Stimulated activated CD8-positive, alpha-beta memory T cell treated with anti-CD3 and anti-CD28 coated beads, Interleukin-4, amount 100 ng/mL, for 48 hours (primary cell): ENCODE measurements at places on chromosomes 6 and 20.

GRCh38 chr20:24991897-24992486 lies 559 bp downstream of the APMAP start:
- DNase-seq = no peak

GRCh38 chr6:118216751-118217150 lies 309.7 kb downstream of the SLC35F1 start:
- DNase-seq = no peak

GRCh38 chr6:21022343-21023107 lies 488.3 kb downstream of the CDKAL1 start:
- DNase-seq = no peak

GRCh38 chr6:43570876-43571441 lies 4.9 kb downstream of the XPO5 start:
- DNase-seq = no peak

- DNase-seq = no peak
These were observed 70.4 kb downstream of the SOX4 start for GRCh38 chr6:21663966-21664313.

GRCh38 chr20:396619-397431 lies 11.3 kb upstream of the RBCK1 start:
- DNase-seq = no peak

- no peak for DNase-seq
These were observed 8.5 kb upstream of the BEND6 start for GRCh38 chr6:56946368-56946767.

GRCh38 chr6:47490676-47491075 lies 13.1 kb downstream of the CD2AP start:
- no peak for DNase-seq

DNA sequence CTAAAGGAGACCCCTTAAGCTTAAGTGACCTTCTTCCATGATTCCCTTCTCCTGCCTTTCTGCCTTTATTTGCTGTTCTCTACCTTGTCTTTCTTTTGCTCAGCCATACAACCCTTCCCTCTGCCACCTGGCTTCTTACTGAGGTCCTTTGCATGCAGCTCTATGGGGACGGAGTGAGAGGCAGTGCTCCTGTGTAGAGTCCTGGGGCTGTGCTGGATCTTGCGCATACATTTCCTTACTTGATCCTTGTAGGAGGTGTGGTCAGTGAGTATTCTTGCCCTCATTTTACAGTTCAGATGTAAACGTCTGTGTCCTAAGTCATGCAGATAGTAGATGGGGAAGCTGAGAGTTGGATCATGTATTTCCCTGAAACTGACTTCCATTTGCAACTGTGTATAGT lies 5.7 kb downstream of the SASH1 start:
- no peak for DNase-seq

GRCh38 chr20:45970646-45971424 lies 1.2 kb downstream of the ZNF335 start:
- DNase-seq = peak; percentile 46
